ENCODE measurements at places on chromosomes 7 and 10.

GRCh38 chr10:5159126-5159525 is 25.8 kb downstream of the AKR1C8 start:
- DNase-seq, result no peak

DNA sequence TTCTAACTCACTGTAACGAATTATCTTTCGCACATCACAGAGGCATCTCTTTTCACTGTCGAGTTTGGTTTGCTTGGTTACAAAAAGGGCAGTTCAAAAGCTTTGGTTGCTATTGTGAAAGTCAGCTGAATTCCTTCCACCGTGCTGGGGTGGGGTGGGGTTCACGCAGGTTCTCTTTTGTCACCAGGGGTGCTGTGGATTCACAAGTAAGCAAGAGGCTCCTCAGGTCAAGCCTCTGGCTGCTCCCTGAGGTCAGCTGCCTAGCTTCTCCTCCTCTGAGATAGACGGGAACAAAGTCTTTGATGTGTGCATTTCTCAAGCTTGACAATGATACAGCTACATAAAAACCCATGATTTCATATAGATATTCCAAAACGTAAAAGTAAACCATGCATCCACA is 47.7 kb downstream of the EGFR start:
- DNase-seq, result no peak

DNA sequence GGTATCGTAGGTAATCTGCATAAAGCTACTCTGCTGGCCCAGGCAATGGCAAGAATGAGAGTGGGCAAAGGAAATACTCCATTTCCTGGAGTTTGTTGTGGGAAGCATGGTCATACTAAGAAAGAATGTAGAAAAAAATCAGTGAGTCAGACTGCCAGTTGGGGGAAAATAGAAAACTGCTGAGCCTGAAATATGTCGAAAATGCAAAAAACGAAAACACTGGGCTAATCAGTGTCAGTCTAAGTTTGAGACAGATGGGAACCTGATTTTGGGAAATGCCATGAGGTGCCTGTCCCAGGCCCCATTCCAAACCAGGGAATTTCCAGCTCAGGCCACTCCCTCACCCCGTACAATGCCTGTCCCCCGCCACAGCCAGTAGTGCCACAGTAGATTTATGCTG is 150.0 kb downstream of the ZNF33B start:
- no peak for DNase-seq

DNA sequence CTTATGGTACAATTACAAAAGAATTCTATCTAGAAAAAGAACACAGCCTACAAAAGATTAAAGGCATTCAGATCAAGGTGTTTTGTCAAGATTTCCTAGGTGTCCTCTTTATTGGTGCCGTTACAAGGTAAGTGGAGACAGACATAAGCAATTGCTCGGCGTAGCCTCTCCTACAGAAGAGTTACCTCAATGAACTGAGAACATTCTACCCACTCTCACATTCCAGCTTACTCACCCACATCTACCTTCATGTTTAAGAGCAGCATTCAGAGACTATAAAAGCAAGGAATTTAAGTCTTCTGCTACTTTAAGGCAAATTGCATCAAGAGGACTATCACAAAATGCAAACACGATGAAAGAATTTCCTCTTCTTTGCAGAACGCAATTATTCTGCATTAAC is 29.5 kb downstream of the MPP7 start:
- no peak for DNase-seq

DNA sequence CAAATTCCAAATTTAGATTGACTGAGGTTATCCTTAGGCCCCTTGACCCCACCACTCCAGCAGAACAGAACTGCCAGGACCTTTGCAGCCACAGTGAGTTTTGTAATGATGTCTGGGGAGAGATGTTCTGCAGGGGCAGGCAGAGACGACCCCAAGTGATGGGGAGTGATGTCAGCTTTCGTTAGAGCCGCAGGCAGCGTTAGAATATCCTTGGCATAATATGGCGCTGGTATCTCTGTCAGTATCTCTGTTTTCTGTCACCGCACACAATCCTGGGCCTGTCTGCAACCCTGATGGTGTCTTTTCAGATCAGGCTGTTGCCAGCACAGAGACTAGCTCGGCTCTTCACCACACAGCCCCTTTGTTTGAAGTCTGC is 1083.6 kb downstream of the KCNMA1 start:
- no peak for DNase-seq
